NCI-H510A (cell line): ENCODE measurements at places on chromosomes 5 and 9.

DNA sequence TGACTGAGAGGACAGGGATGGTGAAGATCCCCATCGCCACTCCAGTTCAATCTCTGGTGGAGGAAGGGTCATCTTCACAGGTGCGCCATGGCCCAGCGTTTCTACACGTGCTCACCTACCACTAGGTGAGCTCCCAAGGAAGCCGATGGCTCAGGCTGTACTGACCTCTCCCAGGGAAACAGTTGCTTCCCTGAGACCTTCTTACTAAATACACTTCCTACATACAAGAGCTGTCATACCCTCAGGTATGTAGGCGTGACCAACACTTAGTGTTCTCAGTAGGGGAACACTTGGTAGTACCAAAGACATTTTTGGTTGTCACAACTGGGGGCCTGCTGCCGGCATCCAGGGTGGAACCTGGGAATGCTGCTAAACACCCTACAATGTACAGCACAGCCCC lies 75.2 kb downstream of the TENT4A start:
- DNase-seq = no peak

DNA sequence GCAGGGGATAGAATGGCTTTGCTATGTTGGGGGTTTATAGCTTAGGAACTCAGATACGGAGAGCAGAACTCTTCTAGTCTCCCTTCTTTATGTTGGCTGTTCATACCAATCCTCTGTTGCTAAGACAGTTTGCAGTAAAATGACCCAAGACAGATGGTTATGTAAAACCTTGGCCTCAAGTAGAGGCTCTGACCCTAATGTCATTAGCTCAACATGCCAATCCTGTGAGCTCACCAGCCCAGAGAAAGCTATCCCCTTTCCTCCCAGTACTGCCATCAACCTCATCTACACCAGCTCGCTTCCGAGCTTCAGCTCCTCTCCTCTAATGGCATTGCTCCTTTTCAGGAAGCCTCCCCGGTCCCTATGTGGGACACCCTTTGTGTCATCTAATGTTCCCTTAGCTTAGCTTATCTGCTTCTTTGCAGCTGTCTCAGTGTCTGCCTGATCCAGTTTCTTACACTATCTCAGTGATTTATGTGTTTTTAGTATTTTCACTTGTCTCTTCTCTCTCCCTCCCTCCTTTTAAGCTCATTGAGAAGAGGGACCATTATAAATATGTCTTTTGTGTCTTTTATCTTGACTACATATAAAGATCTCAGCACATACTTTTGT lies 281.3 kb upstream of the CLINT1 start:
- no peak for DNase-seq

DNA sequence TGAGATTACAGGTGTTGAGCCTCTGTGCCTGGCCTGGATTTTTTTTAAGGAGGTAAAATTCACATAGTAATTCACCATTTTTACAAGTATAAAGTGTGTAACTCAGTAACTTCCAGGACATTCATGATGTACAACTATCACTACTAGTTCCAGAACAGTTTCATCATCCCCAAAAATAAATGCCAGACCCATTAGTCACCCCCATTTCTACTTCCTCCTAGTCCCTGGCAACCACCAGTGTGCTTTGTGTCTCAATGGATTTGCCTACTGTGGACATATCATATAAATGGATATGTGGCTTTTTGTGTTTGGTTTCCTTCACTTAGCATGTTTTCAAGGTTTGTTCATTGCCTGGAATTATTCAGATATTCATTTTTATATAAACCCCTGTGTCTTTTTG lies 72.5 kb upstream of the PANK3 start:
- DNase-seq = no peak

GRCh38 chr5:124583469-124584350 lies 162.7 kb downstream of the ZNF608 start:
- no peak for DNase-seq

DNA sequence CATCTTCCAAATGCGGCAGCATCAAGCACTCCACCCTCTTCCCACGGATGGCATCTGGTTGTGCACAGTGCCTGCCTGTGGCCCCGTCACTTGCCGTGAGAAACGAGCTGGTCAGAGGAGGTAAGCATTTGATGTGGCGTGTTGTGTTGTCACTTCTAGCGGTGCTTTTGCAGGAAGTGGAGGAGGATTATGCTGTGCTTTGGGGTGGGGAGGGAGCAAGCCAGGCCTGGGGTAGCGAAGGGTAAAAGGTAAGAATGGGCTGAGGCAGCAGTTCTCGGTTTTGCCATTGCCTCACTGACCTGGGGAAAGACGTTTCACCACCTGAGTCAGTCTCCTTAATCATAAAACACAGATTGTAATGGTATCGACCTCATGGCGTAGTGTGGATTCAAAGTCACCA lies 2.3 kb upstream of the POMT1 start:
- DNase-seq = no peak

DNA sequence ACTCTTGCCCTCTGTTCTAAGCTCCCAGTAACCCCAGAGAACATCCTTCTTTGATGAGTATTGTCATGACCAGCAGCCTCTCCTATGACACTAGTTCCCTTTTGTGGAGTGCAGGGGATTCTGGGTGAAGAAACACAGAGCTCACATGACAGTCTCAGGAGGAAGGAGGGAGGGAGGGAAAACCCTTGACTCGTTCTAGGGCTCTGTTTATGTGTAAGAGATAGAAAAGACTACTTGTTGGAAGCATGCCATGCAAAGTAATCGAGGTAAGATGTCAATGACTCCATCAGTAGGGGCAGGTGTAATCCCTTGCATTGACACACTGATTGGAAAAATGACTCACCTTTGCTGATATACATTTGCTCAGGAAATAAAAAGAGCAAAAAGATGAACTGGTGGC lies 190.2 kb upstream of the ELL2 start:
- DNase-seq = no peak

- no peak for DNase-seq
These were observed 128.9 kb downstream of the STARD4 start for GRCh38 chr5:111383288-111383970.

DNA sequence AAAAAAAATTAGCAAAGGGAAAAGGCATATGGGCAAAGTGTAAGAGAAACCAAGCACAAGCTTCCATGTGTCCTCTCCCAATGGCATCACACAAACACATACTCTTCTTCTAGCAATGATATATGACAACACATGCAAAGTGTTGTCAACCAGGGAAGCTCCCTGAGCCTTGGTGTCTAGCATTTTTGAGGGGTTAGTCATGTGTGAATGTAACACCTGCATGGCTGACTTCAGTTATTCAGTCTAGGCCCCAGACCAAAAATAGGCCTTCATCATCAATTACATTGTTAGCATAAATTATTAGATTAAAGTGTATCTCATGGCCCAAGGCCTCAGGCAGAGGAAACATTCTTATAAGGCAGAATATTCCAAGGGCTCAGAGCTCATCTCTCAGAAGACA lies 450.0 kb downstream of the TLE1 start:
- DNase-seq = no peak

DNA sequence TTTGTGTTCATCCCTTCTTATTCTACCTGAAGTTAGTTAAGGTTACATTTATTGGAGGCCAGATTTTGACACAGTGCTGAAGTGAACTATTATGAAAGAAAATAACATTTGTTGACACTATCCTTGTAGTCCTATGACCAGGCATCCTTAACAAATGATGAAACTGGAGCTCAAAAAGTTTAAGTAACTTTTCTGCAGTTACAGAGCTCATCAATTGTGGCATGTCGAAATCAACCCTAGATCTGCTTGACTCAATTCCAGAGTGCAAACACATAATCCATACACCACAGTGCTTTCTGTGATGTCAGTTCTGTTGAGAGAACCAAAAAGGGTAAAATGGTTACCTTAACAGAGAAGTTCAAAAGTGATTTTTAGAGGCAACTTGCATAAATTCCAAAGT lies 28.6 kb downstream of the KCNN2 start:
- no peak for DNase-seq

- no peak for DNase-seq
These were observed 442.4 kb upstream of the ZNF462 start for GRCh38 chr9:106420511-106420944.

DNA sequence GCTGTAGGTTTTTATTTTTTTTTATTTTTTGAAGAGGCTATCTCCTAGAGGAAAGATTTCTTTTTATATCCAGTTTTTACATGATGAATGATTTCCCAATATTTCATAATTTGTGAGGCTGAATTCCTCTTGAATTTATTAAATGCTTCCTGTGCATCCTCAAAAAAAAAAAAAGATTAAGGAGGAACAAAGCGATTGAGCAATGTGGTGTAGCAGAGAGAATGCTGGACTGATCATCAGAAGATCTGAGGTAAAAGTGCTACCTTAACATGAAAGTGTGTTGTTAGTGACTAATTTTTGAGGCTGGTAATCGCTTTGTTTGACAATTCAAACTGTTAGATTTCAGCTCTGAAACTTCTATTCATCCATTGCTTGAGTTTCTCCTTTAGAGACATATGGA lies 125.1 kb downstream of the ESM1 start:
- DNase-seq = no peak

DNA sequence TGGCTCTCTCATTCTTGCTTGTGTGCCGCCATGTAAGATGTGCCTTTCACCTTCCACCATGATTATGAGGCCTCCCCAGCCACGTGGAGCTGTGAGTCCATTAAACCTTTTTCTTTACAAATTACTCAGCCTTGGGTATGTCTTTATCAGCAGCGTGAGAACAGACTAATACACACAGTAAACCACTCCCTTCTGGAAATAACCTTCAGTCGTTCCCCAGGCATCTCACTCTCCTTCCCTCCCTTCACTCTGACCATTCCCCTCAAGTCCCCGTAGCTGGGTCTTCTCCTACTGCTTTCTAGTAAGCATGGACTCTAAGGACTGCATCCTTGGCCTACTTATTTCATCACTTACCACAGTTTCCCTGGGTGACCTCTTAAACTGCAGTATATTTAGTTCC lies 493.9 kb downstream of the CCDC171 start:
- DNase-seq = no peak

- DNase-seq = no peak
These were observed 129.3 kb downstream of the EFNA5 start for GRCh38 chr5:107541400-107541799.

DNA sequence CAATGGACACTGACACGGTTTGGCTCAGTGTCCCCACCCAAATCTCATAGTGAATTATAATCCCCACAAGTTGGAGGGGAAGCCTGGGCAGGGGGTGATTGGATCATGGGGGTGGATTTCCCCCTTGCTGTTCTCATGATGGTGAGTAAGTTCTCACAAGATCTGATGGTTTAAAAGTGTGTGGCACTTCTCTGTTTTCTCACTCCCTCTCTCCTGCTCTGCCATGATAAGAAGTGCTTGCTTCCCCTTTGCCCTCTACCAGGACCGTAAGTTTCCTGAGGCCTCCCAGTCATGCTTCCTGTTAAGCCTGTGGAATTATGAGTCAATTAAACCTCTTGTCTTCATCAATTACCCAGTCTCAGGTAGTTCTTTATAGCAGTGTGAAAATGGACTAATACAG lies 115.8 kb upstream of the KIF2A start:
- DNase-seq = no peak

GRCh38 chr5:68646144-68646543 lies 430.6 kb downstream of the PIK3R1 start:
- DNase-seq = no peak

DNA sequence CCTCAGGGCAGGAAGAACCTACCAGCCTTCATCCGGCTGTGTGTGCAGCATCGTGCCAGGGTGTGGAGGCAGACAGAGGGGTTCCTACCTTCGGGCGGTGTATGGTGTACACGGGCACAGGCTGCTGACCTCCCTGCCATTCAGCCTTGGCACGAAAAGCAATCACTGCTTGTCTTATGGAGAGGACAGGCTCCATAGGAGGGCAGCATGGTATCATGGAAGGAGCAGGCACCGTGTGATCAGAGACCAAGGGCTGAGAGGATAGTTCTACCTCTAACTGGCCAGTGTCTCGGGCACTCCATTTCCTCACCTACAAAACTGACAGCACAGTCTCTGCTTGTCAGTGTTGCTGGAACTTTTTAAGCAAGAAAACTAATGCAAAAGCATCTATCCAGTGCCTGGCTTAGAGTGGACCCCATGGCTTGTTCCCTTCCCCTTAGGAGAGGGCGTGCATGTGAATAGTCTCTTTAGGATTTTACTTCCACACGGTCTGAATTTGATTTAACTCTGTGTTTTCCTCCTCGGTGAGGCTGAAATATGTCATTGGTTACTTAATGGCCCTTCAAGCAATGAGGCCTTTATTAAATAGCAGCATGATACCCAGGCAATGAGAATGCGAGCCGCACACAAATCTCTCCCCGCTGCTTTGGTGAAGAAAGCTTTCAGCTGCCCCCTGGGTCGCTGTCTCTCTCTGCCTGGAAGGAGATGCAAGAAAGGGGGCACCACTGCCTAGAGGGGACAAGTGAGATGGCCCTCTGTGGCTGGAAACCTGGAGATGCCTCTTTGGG lies 22.2 kb downstream of the TTLL11 start:
- no peak for DNase-seq

GRCh38 chr5:76715736-76716455 lies at the start of gene F2R:
F2R (plus strand) TSS chr5:76716126; CDS start chr5:76716308, 182 bp downstream.
- DNase-seq = no peak

DNA sequence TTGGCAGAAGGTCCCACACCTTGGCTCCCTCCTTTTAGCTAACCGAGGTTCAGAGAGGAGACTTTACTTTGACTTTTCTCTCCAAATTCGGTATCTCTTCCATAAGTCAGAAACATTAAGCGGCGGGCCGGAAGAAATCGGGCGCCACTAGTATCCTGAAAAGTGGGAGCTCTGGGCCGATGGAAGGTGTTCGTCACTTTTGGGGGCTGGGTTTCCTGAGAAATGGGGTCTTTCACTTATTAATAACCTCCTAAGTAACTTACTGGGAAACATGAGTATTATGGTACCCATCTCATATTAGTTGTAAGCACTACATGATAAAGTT lies 716 bp downstream of the STX17 start:
- no peak for DNase-seq

DNA sequence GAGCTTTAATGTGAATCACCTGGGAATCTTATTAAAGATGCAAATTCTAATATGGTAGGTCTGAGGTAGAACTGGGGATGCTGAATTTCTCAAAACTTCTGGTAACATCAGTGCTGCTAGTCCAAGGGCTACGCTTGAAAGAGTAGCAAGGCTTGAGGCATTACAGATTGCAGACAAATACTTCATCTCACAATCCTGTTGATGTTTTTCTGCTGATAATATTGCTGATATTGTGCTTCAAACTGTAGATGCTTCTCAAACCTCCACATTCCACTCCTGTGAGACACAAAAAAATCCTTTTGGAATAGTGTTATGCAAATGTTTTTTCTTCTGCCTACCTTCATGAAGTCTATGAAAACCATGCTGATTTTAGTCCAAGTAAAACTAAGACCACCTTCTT lies 139.5 kb downstream of the SAXO1 start:
- no peak for DNase-seq

- peak; percentile 13 for DNase-seq
These were observed 29.2 kb upstream of the ARHGEF28 start for GRCh38 chr5:73596705-73597328.

GRCh38 chr5:33170411-33170810 lies 270.4 kb upstream of the TARS1 start:
- DNase-seq = no peak

DNA sequence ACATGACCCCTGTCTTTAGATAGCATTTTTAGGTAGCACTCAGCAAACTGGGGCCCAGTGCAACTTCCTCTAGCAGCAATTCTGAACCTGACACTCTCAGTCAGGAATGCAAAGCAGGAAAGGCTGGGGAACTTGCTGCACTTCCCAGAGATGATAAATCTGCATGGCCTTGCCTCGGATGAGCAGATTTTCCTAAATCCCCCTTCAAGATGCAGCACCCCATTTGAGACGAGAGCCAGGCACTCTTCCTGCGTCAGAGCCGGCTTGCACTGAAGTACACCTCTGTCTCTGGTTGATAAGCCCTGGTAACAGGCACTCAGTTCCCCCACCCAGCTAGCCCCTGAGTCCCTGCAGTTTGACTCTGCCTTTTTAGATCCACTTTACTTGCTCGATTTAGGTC lies 296.7 kb upstream of the PANK3 start:
- DNase-seq = no peak

GRCh38 chr5:181190711-181191525 lies 14.1 kb downstream of the TRIM7 start:
- no peak for DNase-seq
